Testis (tissue), 5 donors: ENCODE measurements at places on chromosomes 6 and 20.
A peak's percentile ranks its signal among the peaks of the same experiment; 100 is the strongest.

DNA sequence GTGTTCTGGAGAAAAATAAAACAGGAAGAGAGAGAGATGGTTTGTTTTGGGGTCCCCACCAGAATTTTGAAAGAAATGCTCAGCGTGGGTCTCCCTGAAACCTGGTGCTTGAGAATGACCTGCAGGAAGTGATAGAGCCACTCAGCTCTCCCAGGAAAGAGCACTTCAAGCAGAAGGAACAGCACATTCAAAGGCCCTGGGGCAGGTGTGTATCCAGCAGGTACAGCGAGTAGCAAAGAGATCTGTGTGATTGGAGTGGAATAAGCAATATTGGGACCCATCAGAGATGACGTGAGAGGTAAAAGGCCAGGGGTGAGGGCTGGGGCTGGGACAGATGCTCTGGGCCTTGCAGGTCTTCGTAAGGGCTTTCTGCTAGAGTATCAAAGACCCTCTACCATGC is 89.5 kb upstream of the CCDC167 start:
- no peaks in the 10 kb centered on the region for H3K4me1 ChIP-seq
- DNase-seq: no peak
- H3K4me3 ChIP-seq: no peak overlapping the region
- no peak overlapping the region for H3K27ac ChIP-seq

- no peaks in the 10 kb centered on the region for H3K4me1 ChIP-seq
- H3K27ac ChIP-seq: no peak overlapping the region
- no peak overlapping the region for H3K4me3 ChIP-seq
Observed at GRCh38 chr6:169837529-169838250, 86.3 kb downstream of the ERMARD start.

GRCh38 chr6:137764464-137764863 is 102.6 kb upstream of the TNFAIP3 start:
- no peaks in the 10 kb centered on the region for H3K4me1 ChIP-seq
- no peak overlapping the region for H3K27ac ChIP-seq
- H3K4me3 ChIP-seq: no peak overlapping the region
- DNase-seq: no peak

DNA sequence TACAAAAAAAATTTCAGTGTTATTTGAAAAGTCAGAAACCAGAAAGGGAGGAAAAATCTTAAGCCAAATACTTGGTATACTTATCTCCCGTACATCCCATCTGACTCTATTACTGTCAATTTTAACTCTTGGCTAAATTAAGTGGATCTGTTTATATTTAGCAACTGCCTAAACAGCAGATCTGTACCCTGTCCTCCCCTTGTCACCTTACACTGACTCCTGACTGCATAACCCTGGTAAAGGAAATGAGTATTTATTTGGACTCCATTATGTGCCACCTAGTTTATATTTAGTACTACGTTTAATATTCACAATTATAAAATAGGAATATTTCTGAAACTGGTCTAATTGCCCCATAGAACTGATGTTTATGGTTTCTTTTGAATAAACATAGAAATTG is 730.2 kb upstream of the GJE1 start:
- H3K27me3 ChIP-seq: no peaks in the 10 kb centered on the region
- DNase-seq: no peak
- no peak overlapping the region for H3K4me3 ChIP-seq
- no peaks in the 10 kb centered on the region for H3K36me3 ChIP-seq
- no peaks in the 10 kb centered on the region for H3K4me1 ChIP-seq
- H3K27ac ChIP-seq: no peak overlapping the region

GRCh38 chr20:2798814-2799213 is 1.6 kb downstream of the CPXM1 start:
- H3K27me3 ChIP-seq: no peaks in the 10 kb centered on the region
- H3K4me3 ChIP-seq: no peak overlapping the region
- no peak for DNase-seq
- H3K36me3 ChIP-seq: no peaks in the 10 kb centered on the region

GRCh38 chr6:84278321-84278998 is 51.0 kb upstream of the CEP162 start:
- no peaks in the 10 kb centered on the region for H3K36me3 ChIP-seq
- no peak overlapping the region for H3K27ac ChIP-seq
- H3K4me3 ChIP-seq: no peak overlapping the region
- H3K4me1 ChIP-seq: no peaks in the 10 kb centered on the region
- H3K27me3 ChIP-seq: no peaks in the 10 kb centered on the region
- DNase-seq: no peak

DNA sequence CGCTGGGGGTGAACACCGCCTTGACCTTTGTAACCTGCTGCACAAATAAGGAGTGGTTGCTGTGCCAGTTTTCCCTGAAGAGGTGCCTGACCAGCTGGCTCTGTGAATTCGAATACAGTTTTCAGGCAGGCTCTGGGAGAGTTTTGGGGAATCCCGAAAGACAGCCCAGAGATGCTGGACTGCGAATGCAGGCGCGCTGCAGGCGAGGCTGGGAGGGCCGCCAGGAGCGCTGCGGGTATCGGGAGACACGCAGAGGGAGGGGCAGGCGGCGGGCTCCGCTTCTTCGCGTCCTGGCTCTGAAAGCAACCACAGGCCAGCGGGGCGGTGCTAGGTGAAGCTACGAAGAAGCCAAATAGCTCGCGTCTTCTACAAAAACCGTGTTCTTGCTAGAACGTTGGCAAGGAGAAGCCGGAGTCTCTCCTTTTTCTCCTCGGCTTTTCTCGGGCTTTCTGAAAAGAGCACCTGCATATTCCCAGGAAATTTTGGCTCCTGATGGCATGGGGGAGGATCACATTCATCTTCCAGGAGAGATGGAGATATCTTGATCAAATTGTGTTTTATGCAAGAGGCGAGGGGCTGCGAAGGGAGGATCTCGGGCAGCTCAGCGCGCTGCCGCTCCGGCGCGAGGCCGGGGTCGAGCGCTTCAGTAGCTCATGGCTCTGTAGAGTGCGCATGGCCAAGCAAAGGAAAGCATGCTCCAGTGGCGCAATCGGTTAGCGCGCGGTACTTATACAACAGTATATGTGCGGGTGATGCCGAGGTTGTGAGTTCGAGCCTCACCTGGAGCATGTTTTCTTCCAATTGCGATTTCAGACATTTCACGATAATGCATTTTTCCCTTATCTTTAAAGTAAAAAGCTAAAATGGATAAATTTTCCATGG is 158.1 kb upstream of the ZNF184 start:
- H3K27me3 ChIP-seq: no peaks in the 10 kb centered on the region
- peak; percentile 84 for DNase-seq
- no peaks in the 10 kb centered on the region for H3K4me1 ChIP-seq
- H3K36me3 ChIP-seq: no peaks in the 10 kb centered on the region
- H3K27ac ChIP-seq: peak overlapping the region; percentile 47

- H3K4me1 ChIP-seq: no peaks in the 10 kb centered on the region
- H3K36me3 ChIP-seq: no peaks in the 10 kb centered on the region
- no peak overlapping the region for H3K4me3 ChIP-seq
- H3K27me3 ChIP-seq: no peaks in the 10 kb centered on the region
- peak overlapping the region; percentile 25 for H3K27ac ChIP-seq
Observed at GRCh38 chr6:3088446-3088845, 20.2 kb downstream of the RIPK1 start.

DNA sequence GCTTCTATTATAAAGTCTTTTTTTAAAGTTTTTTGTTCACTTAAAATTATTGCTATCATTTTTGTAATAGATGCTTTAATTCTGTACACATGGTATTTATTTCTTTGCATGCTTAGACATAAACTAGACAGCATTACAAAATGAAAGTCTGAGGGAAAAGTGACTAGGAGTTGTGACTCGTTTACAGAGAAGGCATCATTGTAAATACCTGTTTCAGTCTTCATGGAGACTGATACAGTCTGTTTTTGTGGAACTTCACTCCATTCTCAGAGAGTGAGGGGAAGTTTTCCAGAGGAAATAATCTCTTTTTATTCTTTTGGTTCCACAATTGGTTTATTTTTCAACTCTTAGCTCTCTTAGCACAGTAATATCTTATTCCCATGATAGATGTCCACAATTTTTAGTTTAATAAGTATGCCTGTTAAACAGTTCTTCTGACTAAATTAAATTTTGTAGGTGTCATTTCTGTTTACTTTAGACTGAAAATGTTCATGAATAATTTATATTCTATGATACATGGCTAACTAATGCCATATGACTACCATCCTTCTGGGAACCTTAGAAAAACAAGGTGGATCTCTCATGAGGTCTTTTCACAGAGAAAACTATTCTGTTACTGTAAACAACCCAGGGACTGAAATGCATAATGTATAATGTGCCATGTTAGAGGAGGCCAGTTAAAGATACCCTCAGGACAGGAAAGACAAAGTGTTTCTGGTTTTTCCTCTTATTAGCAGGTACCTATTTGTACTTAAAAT is 69.2 kb downstream of the MYO6 start:
- no peaks in the 10 kb centered on the region for H3K36me3 ChIP-seq
- DNase-seq: no peak
- H3K27me3 ChIP-seq: no peaks in the 10 kb centered on the region
- H3K27ac ChIP-seq: no peak overlapping the region
- no peaks in the 10 kb centered on the region for H3K4me1 ChIP-seq

GRCh38 chr20:61847420-61847748 is 218.3 kb downstream of the TAF4 start:
- no peaks in the 10 kb centered on the region for H3K4me1 ChIP-seq
- no peak overlapping the region for H3K27ac ChIP-seq
- no peaks in the 10 kb centered on the region for H3K27me3 ChIP-seq

GRCh38 chr20:2655331-2656116 is 3.1 kb downstream of the NOP56 start:
- H3K4me1 ChIP-seq: peaks cover 10% of the 10 kb centered on the region
- H3K36me3 ChIP-seq: no peaks in the 10 kb centered on the region
- DNase-seq: no peak
- no peak overlapping the region for H3K27ac ChIP-seq
- H3K4me3 ChIP-seq: no peak overlapping the region
- no peaks in the 10 kb centered on the region for H3K27me3 ChIP-seq

GRCh38 chr6:56230976-56231566 is 16.3 kb downstream of the COL21A1 start:
- no peaks in the 10 kb centered on the region for H3K27me3 ChIP-seq
- no peaks in the 10 kb centered on the region for H3K4me1 ChIP-seq
- no peak overlapping the region for H3K27ac ChIP-seq

GRCh38 chr20:45872626-45873025 is 8.4 kb upstream of the ZSWIM1 start:
- no peak overlapping the region for H3K27ac ChIP-seq
- no peak overlapping the region for H3K4me3 ChIP-seq
- no peaks in the 10 kb centered on the region for H3K36me3 ChIP-seq
- peaks cover 4% of the 10 kb centered on the region for H3K4me1 ChIP-seq

GRCh38 chr6:109595998-109596397 is 95.0 kb downstream of the AK9 start:
- no peaks in the 10 kb centered on the region for H3K36me3 ChIP-seq
- no peak overlapping the region for H3K27ac ChIP-seq
- H3K27me3 ChIP-seq: no peaks in the 10 kb centered on the region
- H3K4me1 ChIP-seq: no peaks in the 10 kb centered on the region
- DNase-seq: no peak
